Kidney capillary endothelial cell (primary cell): ENCODE measurements at places on chromosomes 5 and 9.
A peak's percentile ranks its signal among the peaks of the same experiment; 100 is the strongest.

GRCh38 chr9:108703429-108703828, 152.4 kb downstream of the ACTL7B start:
- no peak for DNase-seq

DNA sequence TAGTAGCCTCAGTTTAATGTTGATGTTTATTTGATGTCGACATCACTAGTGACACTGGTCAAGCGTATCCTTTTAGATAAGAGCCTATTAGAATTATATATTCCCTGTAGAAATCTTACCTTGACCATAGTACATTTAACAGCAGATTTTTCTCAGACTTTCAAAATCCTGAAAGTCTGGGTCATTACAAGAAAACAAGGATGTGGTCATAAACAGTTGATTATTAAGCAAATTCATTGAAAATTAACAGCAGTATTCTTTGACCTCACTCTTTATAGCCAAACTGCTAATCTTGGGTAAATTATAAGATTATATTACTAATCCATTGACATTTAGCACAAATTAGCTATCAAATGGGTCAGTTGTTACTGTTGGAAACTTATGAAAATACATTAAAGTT, 83.4 kb downstream of the GHR start:
- DNase-seq, result no peak

GRCh38 chr9:15744196-15744595, 191.4 kb downstream of the CCDC171 start:
- no peak for DNase-seq

GRCh38 chr5:54590824-54591223, 73.3 kb downstream of the SNX18 start:
- no peak for DNase-seq

DNA sequence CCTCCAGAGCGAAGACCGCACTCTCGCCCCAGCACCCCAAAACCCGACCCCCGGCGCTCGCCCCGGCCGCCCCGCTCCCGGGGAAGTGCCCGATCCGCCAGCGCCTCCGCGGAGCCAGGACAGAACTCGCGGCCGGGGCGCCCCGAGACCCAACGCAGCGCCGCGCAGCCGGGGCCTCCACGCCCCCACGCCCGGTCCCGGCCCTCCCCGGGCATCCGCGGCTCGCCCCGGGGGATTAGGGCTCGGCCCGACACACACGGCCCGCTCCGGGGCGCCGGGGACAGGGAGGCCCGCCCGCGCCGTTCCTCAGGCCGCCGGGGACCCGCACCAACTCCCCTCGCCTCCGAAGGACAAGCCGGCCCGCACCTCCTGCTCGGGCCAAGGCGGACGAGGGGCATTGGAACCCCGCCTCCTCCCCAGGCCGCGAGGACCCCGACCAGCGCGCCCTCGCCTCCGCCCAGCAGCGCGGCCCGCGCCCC, 544 bp downstream of the FNBP1 start:
- DNase-seq, result no peak

DNA sequence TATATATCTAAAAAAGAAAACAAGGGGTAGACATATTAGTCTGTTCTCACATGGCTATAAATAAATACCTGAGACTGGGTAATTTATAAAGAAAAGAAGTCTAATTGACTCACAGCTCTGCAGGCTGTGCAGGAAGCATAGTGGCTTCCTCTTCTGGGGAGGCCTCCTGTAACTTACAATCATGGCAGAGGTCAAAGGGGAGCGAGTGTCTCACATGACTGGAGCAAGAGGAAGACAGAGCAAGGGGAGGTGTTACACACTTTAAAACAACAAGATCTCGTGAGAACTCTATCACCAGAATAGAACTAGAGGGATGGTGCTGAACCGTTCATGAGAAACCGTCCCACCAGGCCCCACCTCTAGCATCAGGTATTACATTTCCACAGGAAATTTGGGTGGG, 616.8 kb downstream of the TLE4 start:
- DNase-seq, result peak; percentile 28

GRCh38 chr5:16674750-16675149, 58.0 kb upstream of the RETREG1 start:
- no peak for DNase-seq

GRCh38 chr5:167573370-167574127, 717.9 kb upstream of the WWC1 start:
- no peak for DNase-seq

- DNase-seq, result peak; percentile 0
These were observed 130.9 kb downstream of the NMUR2 start for GRCh38 chr5:152274224-152274623.
